Femur (tissue), 1 donor: ENCODE measurements at places on chromosomes 11 and 22.

DNA sequence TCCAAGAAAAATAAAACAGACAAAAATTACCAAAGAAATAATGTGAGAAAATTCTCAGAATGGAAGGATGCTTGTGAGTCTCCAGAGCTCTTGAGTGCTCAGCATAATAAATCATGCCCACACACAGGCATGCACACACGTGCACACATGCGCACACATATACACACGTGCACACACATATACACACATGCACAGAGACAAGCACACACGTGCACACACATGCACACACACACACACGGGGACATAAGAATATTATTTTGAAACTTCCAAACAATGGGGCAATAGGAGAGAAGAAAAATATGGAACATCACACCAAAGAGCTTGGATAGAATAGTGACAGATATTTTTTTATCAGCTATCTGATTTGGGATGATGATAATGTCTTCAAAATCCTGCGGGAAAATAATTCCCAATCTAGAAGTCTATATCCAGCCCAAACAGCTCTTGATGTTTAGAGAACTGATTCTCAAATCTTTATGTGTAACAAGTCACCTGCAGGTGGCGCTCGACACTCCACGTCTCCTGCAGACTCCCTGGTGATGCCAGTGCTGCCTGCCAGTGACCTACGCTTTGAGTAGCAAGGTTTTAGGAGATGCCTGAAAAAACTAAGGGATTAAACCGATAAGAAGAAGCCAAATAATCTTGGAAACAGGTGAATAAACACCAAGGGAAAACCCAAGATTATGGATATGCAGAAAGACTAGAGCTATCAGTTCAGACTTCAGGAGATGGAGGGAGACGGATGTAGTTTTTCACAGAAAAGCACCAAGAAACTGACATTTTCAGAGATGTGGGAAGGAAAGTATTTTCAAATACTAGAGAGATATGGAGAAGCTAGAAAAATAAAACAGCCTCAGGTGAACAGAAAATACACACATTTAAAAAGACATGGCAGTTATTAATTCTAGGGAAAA is 743.6 kb downstream of the ETS1 start:
- peak; percentile 60 for DNase-seq

DNA sequence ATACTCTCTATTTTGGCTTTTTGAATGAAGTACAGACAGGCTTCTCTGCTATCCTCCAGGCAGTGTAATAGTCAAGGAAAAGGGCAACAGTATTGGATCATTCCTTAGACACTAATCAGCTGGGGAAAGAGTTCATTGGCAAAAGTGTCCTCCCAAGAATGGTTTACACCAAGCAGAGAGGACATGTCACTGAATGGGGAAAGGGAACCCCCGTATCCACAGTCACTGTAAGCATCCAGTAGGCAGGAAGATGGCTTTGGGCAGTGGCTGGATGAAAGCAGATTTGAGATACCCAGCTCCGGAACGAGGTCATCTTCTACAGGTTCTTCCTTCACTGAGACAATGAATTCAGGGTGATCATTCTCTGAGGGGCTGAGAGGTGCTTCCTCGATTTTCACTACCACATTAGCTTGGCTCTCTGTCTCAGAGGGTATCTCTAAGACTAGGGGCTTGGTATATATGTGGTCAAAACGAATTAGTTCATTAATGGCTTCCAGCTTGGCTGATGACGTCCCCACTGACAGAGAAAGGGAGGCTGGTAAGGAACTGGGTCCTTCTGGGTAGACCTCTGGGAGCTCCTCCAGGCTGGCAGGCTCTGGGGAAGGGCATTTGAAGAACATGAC is 5.2 kb downstream of the XBP1 start:
- DNase-seq, result no peak

DNA sequence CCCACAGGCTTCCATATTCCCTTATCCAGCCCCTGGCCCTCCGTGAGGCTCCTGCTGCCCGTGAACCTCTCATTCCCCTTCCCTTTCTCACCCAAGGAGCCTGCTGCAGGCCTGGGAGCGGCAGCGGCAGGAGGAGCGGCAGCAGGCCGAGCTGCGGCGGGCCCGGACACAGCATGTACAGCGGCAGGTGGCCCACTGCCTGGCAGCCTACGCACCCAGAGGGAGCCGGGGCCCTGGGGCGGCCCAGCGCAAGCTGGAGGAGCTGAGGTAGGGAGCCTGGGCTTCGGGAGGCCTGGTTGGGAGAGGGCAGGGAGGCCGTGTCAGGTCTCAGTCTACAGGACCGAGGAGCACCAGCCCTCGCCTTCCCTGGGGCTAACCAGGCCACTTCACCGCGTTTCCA is 8.1 kb upstream of the SART1 start:
- no peak for DNase-seq

DNA sequence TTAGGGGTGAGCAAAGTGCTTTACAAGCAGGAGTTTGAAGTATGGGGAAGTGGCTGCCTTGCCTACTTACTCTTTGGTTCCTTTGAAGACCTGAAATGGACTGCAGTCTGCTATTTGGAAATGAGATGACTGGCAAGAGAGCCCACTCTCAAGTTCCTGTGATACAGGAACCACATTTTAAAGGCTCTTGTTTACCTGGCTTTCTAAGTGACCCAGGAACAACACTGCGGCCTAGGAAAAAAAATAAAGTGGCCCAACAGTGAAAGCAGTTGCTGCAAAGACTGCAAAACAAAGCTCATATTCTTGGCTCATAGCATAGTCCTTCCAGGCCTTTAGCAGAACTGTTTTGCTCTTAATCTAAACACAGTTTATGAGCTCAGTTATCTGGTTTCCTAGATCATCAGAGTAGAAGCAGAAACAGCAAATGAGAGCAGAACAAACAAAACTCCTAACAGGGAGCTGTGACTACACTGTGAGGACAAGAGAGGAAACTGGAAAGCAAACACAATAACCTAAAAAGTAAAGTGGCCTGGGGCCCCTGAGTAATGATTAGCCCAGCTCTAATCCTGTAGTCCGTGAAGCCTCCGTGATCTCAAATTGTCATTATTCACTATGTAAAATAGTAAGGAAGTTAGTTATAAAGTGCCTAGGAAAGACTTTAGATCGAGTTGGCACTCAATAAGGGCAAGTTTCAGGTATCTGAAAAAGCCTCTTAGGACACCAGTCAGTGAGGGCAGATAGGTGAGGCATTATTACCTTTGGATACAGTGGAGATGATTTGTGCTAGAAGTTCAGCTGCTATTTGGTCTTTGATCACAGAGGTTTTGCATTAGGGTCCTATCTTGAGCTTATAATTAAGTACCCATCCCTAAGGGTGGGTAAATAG is 11.5 kb downstream of the CCDC117 start:
- no peak for DNase-seq

GRCh38 chr22:26364066-26365015 is 64.7 kb upstream of the ASPHD2 start:
- DNase-seq, result peak; percentile 60

- DNase-seq, result no peak
Measured at GRCh38 chr22:49855251-49855911, 1.7 kb downstream of the ZBED4 start.

DNA sequence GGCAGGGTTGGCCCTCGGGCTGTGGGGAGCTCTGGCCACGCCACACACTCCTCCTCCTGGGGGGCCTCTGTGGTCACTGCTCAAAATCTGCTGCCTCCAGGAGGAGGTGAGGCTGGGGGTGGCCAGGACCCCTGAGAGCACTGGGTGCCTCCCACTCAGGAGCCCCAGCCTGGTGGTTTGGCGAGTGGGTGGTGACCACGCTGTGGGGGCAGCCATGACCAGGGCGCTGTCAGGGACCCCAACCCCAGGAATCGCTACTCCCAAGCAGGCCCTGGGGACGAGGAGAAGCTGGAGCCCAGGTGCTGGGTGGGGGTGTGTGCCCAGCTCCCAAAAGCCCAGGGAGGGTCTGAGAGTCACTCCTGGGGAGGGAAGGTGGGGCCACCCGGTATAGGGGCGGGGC is 30.1 kb downstream of the TSPAN4 start:
- no peak for DNase-seq

GRCh38 chr22:42630901-42631602 is 9.3 kb downstream of the ATP5MGL start:
- peak; percentile 18 for DNase-seq

- DNase-seq, result no peak
Measured at GRCh38 chr11:68661014-68661413, 23.3 kb upstream of the GAL start.

GRCh38 chr11:95544095-95544856 is 245.3 kb downstream of the FAM76B start:
- no peak for DNase-seq

DNA sequence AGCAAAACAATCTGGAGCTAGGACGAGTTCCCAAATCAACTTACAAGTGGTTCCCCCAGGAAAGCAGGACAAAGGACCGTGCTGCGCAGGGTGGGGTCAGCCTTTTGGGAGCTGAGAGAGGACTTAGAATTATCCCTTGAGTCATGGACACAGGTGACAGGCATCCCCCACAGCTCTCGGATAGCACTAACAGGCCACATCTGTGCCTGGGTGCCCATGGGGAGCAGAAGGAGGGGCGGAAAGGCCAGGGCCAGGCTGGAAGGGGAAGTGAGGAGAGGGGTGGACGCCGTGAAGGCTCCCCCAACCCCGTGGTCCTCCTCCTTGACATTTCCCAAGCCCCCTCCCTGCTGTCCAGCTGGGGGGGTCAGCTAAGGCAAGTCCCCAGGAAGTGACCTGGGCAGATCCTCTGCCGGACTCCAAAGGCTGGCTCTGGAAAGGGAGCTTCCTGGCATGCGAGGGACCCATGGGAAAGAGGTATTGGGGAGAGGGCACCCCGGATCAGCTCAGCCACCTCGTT is 31.6 kb upstream of the A4GALT start:
- no peak for DNase-seq

DNA sequence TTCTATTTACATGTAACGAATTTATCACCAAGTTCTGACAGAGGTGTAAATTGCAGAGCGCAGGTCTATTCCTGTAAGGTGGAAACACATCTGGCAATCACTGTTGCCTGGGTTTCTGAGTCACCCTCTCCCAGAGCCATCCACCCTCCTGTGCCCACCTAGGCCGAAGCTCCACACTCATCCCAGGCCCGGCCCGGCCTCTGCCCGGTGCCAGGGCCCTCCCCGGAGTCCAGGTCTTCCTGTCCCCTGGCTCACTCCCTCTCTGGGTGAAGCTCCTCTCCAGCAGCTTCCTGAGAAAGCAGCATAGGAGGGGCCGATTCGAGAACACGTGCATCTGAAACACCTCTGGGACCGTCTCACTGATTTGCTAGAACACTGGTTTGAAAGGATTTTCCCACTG is 308.2 kb downstream of the SHANK2 start:
- DNase-seq, result no peak

DNA sequence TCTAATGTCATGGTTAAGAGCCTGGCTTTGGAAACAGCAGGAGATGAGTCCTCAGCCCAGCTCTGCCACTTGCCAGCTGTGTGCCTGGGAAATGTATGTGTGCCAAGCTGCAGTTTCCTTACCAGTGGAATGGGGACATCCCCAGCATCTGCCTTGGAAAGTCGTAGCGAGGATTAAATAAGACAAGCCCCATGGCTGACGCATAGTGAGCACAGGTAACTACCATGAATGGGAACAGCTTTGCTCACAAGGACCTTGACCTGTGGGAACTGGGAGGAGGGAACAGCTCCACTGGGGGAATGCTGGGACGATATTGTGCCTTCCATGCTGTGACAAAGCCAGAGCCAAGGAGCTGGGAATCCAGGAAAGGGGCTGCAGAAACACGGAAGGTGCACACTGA is 2.6 kb upstream of the DSCAML1 start:
- DNase-seq, result no peak

DNA sequence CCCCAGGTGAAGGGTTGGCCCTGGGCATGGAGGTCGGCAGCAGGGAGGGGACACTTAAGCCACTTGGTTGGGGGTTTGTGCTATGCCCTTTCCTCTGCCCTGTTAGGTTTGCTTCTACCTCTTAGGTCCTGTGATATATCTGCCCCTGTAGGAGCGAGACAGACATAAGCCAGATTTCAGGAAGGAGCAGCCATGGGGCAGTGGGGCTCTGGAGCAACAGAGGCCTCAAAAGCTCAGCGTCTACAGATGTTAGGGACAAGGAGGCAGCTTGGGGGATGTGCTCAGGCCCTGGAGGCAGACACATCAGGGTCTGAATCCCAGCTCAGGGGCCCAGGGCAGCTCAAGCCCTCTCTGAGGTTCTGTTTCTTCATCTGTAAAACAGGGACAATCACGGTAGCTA is 27.2 kb upstream of the KCNQ1OT1 start:
- no peak for DNase-seq

GRCh38 chr11:34640924-34641275 is 20.0 kb downstream of the EHF start:
- DNase-seq, result no peak

DNA sequence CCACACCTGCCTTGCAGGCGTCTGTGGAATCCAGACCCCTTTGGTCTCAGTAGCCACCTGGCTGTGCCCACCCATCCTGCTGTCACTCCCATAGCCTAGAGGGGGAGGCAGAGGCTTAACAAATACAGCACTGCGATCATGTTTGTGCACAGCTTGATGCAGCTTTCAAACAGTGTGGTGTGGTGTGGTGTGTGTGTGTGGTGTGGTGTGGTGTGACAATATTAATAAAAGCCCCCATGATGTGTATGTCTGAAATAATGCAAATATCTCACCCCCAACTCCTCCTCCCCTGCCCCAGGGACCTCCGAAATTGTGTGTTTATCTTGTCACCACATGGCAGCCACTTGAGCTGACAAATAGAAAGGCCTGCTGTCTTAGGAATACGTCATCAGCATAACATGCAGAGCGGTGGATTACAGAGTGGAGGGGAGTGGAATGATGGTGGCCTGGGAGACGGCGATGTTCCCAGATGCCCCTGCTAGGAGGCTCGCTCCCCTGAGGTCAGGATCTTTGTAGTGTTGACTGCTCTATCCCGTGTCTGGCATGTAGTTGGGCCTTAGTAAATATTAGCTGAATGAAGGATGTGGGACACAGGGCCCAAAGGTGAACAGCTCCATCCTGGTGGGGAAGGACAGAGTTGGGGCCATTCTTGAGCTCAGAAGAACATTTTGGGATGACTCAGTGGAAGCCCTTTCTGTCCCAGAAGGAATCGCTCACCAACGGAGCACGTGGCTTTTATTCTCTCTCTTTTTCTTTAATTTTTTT is 2.8 kb downstream of the PDXP start:
- peak; percentile 63 for DNase-seq

GRCh38 chr11:16361108-16361865 is 4.9 kb upstream of the SOX6 start:
- no peak for DNase-seq

DNA sequence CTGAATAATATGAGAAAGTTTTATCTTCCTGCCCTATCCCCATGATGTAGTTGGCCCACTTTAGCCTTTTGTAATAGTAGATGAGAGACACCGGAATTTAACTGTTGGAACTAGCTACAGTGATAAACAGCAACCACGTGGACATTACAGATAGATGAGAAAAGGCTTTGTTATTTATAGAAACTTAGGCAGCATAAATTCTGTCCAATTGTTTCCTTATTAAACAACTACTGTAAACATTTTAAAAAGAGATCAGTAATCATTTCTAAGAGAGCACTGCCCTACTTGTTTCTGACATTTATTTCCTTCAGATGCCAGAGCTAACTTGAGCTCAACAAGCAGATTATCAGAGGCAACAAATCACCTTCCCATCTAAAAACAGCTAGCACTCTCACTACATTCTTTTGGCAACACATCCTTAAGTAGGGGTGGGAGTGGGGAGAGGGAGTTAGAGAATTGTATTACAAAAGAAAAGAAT is 63.1 kb downstream of the SOX6 start:
- DNase-seq, result no peak
